Muscle of leg (tissue), 16 donors: ENCODE measurements at places on chromosomes 3 and 15. TPM values are rescaled to one million over a fixed set of nuclear protein-coding genes. Genes with fewer than 3 reads are reported as not detected.

GRCh38 chr15:64117759-64118487, 22.1 kb downstream of the SNX1 start:
- DNase-seq, result no peak
- H3K36me3 ChIP-seq, result peaks cover 64% of the 10 kb centered on the region
- H3K27ac ChIP-seq, result no peak overlapping the region
- no peak overlapping the region for H3K4me3 ChIP-seq
- H3K4me1 ChIP-seq, result no peaks in the 10 kb centered on the region

DNA sequence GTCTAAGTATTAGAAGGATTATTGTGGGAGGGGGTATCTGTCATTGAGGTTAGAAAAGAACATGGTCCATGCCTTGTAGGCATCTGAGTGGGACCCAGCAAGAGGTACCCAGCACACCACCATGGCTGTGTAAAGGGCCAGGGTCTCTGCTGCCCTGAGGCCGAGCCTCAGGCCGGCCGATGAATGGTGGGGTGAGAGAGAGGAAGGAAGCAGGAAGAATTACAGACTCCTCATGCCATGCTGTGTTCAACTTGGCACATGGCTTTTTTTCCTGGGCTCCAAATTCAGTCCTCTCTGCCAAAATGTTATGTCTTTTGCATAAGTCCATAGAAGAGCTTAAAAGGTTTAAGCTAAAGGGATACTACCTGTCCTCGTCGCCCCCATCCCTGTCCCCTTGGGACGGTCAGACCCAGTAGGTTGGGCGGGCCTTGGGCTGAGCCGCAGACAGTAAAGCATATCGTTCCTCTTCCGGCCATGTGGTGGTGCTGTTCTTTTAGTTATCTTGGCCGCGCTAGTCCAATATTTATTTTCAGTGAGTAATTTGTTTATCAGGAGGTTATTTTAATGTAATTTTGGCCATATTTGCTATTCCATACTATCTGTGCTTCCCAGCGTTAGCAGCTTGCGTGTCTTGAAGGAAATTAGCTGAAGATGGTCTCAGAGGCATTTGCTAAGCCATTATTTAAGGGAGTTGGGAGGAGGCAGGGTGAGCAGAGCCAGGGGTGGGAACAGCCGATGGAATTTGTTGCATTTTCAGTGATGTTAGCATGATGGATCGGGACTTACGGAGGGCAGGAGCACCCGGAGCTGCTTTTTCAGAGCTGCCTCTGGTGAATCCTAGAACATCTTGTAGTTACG, 152.4 kb downstream of the AGBL1 start:
- no peak overlapping the region for H3K27ac ChIP-seq
- peaks cover 12% of the 10 kb centered on the region for H3K4me1 ChIP-seq
- peak; percentile 82 for DNase-seq
- no peaks in the 10 kb centered on the region for H3K36me3 ChIP-seq
- H3K27me3 ChIP-seq, result no peaks in the 10 kb centered on the region

DNA sequence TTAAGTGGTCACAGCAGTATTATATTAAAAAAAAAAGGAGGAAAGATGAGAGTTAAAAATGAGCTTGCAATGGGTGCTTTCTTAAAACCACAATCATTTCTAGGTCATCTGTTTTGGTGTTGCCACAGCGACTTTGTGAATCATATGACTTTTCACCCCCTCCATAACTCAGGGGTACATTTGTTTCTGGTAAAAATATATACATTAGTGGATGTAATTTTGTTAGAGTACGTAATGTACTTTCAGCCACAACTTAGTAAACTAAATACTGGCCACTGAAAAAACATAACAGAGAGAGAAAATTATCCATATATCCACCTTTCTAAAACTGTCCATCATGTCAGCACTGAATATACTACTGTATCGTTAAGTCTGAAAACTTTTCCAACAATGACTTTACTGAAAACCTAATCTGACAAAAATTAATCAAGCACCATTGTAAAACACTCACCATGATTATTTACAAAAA, 3.4 kb downstream of the ANKRD28 start:
- H3K27ac ChIP-seq, result peak overlapping the region; percentile 24
- no peaks in the 10 kb centered on the region for H3K27me3 ChIP-seq
- H3K36me3 ChIP-seq, result peaks cover 3% of the 10 kb centered on the region
- H3K4me3 ChIP-seq, result no peak overlapping the region
- H3K4me1 ChIP-seq, result no peaks in the 10 kb centered on the region

GRCh38 chr15:80509800-80510199, 105.6 kb downstream of the ARNT2 start:
- H3K27ac ChIP-seq, result no peak overlapping the region
- peaks cover 2% of the 10 kb centered on the region for H3K27me3 ChIP-seq
- H3K4me1 ChIP-seq, result peaks cover 29% of the 10 kb centered on the region
- DNase-seq, result no peak
- H3K36me3 ChIP-seq, result no peaks in the 10 kb centered on the region

DNA sequence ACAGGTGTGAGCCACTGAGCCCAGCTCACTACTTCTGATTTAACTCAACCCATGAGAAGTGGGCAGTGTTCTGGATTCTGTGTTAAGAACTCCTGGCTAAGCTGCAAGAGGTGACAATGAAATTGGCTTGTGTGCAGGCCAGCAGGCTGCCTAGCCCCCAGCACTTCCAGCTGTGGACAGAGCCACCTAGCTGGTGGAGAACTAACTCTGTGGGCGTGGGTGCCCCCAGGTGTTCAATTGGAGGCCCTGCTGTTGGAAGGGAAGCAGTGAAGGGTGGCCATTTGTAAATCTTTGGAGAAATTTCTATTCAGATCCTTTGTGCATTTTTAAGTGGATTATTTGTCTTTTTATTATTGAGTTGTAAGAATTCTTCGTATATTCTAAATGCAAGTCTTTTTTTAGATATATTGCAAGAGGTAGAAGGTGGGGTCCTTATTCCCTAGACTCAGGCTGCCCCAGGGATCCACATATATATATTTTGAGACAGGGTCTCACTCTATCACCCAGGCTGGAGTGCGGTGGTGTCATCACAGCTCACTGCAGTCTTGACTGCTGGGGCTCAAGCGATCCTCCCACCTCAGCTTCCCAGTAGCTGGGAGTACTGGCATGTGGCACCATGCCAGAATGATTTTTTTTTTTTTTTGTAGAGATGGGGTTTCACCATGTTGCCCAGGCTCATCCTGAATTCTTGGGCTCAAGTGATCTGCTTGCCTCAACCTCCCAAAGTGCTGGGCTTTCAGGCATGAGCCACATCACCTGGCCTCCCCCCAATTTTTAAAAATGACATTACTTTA, 7.2 kb upstream of the SCAMP5 start:
- DNase-seq, result no peak
- no peaks in the 10 kb centered on the region for H3K4me1 ChIP-seq
- no peaks in the 10 kb centered on the region for H3K36me3 ChIP-seq
- H3K27ac ChIP-seq, result no peak overlapping the region
- peaks cover 9% of the 10 kb centered on the region for H3K27me3 ChIP-seq

GRCh38 chr3:16860234-16860633, 24.5 kb upstream of the PLCL2 start:
- H3K4me1 ChIP-seq, result no peaks in the 10 kb centered on the region
- no peaks in the 10 kb centered on the region for H3K27me3 ChIP-seq
- H3K36me3 ChIP-seq, result no peaks in the 10 kb centered on the region
- no peak overlapping the region for H3K4me3 ChIP-seq

Gene GPR62
- total RNA-seq, result 0.13 TPM

Gene TUSC7
- not detected for total RNA-seq

Gene EXD1
- not detected for total RNA-seq

Gene WDR49
- 0.58 TPM for total RNA-seq

Gene OCA2
- 3.6 TPM for total RNA-seq

Gene GOLGA8G
- not detected for total RNA-seq
